ENCODE measurements at places on chromosomes 6 and 20.

GRCh38 chr6:106450653-106451052 lies 90.1 kb downstream of the CRYBG1 start:
- DNase-seq = no peak

GRCh38 chr6:122114717-122115116 lies 284.7 kb upstream of the HSF2 start:
- DNase-seq = no peak

- DNase-seq = no peak
Measured at GRCh38 chr6:162866656-162867055, 138.9 kb downstream of the PACRG start.

- no peak for DNase-seq
Measured at GRCh38 chr6:33197431-33198048, 2.9 kb downstream of the RXRB start.

- no peak for DNase-seq
Measured at GRCh38 chr6:30748851-30749540, 4.6 kb upstream of the IER3 start.

DNA sequence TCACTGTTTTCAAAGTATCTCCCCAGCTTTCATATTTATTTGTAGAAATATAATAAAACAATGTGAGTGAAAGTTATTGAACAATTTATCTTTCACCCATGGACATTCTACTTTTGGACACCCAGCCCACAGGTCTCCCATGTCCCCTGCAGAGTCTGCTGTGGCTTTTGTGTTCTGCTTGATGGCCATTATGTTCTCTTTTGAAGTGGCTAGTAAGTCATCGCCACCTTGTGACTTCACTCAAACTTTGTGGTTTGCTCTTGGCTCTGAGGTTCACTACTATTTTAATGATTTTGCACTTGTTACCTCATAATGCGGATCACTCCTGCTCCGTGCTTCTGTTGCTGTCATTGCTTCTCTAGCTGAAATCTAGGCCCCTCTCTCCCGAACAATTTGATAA lies 10.2 kb upstream of the DEFB113 start:
- DNase-seq = no peak

DNA sequence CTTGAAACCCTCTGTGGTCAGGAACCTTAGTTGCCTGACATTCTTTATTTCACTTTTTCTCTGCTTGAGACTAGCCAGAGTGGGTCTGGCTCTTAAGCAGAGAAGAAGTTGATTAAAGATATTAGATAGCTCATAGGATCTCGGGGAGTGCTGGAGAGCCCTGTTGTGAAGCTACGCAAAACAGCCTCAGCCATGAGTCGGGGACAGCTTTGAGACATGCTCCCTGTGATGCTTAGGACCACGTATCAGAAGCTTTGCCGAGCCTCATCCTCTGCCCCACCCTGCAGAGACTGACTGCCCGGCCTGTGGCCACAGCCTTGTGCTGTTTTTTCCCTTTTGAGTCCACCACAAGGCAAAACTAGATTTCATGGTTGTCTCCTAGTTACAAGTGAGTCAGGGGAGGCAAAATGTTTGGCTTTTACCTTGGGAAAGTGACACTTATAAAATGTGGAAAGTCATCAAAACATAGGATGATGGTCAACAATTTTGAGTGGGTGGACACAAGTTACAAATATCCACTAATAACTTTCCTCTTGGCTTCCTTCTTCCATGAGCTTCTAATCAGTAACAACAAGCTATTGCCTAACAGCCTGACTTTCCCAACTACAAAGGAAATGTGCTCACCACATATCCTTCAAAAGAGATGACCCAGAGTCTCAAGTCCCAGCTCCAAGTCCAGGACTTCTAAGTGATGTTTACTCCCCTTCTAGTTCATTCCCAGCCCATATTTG lies 108.4 kb downstream of the JAG1 start:
- no peak for DNase-seq

- DNase-seq = no peak
Measured at GRCh38 chr6:166611631-166612030, 15.4 kb downstream of the RPS6KA2 start.

DNA sequence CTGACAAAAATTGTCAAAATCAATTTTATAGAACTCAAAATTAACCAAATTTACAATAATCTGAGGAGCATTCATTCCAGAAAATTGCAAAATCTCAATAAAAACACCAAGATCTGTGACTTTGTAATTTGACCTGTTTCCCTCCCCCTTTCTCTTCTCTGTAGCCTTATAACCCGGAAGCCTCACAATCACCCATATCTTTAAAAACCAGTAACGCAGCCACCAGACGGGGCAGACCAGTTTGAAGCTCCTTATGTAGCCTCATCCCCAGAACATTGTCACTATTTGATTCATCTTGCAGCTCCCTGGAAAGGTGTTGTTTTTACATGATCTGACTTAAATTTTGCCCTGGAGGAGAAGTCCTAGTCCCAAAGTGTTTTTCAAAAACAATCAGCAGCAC lies 27.5 kb upstream of the TGM6 start:
- no peak for DNase-seq

GRCh38 chr20:571754-572441 lies 28.3 kb upstream of the CSNK2A1 start:
- DNase-seq = no peak

DNA sequence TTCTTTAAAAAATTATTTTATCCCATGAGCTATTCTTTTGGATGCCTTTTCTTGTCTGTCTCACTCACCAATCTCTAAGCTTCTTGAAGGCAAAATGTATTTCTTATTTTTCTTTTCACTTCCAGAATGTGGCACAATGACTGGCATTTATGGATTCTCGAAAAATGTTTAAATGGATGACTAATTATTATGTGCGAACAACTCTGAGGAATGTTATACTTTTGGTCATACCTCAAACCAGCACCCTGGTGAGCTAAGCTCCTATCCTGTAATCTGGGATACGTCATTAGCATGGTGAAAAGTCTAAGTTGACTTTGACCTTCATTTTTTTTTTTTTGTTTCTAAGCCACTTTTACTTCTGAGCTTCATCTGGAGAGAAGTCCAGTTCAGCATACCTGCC lies 214.0 kb upstream of the CEP162 start:
- DNase-seq = no peak

- no peak for DNase-seq
Measured at GRCh38 chr6:16706911-16707783, 54.1 kb downstream of the ATXN1 start.

DNA sequence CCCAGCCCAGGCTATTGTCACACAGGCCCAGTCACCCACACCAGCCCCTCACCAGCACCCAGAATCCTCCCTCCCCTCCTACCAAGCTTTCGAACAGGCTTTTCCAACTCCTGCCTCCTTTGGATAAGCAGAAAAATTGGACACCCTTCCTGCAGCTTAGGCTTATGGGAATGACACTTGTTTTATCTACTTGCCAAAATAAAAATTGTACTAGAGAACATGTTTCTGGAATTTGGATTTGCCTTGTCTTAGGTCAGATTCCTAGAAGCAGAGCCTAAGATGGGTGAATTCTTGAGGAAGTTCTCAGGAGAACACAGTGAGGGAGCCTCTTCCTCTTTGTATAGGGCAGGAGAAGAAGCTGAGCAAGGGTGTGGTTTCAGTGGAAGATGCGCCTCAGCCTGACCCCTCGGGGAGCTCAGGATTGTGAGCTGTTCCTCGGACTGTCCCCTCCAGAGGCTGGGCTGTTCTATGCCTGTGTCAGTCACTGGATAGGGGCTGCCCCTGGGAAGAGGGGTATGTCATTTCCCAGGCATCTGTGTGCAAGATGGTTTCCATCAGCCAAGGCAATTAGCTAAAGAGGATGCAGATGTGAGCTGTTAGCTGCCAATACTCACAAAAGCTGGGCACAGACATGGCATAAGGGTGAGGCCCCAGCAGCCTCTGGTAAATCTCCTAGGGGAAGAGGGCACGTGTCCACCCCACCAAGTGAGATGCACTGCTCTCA lies 33.9 kb downstream of the ITPR3 start:
- DNase-seq = no peak

GRCh38 chr6:27514906-27515495 lies 42.1 kb upstream of the ZNF184 start:
- no peak for DNase-seq

GRCh38 chr6:20870021-20870420 lies 335.8 kb downstream of the CDKAL1 start:
- no peak for DNase-seq

DNA sequence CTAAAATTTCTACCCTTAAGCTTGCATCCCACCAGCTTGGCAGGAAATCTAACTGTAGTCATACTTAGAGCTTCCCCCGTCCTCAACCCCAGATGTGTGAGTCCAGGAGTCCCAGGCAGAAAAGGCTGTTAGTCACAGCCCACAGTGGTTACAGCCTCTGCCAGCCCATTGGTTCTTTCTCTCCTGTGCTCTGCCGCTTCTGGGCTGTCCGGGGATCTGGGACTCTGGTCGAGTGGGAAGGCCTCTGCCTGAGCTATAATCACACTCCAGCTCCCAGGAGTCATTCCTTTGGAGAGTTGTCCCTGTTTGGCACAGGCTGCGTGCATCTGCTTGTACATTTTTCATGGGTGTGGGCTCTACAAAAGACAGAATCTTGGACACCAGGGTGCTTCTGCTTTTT lies 45.6 kb upstream of the FYN start:
- DNase-seq = no peak

DNA sequence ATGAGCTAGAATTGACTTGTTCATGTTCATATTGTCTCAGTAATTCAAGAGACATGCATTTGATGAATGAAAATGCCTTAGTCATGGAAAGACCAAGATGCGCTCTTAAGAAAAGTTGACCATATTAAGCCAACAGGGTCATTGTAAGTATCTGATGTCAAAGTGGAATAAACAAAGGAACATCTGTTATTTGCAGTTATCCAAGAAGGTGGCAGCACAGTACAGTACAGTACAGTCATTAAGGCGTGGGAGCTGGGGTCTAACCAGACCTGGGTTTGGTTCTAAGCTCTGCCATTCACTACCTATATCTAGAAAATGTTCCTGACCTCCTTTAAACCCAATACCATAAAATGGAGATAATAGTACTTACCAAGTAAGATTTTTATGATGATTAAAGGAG lies 178.1 kb downstream of the BACH2 start:
- DNase-seq = no peak

DNA sequence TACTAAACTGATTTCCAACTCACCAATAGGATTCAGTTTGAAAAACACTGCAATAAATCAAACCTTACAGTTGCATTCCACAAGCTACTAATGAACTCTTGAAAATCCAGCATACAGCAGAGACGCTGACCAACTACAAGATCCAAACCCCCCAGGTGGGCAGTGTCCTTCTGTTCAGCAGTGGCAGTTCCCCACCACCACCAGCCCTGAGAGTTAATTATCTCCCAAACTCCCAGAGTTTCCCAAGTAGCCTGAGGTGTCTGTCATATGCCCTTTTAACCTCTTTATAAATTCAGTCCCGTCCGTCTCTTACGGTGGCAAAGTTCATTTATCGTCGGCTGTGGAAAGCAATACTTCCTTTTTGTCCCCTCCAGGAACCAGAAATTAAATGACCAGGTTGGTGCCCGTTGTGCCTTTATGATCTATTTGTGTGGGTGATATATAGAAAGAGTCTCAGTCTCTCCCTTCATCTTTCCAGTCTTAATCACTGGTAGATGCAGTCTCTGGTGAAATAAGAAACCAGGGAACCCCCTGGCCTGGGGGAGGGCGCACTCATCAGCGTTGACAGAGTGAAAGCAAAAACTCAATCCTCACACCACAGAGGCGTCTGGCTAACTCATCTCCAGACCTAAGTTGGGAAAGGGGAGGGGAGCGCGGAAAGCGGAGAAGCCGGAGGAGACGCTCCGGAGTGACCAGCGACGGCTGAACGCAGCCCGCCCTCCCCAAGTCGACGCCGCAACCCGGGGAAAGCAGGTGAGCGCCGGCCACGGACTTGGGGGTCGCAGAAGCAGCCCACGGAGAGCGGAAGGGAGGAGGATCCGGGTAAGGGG lies 717 bp downstream of the MRPL14 start:
- no peak for DNase-seq
